ENCODE measurements at places on chromosomes 13 and 19. TPM values are rescaled to one million over a fixed set of nuclear protein-coding genes. Genes with fewer than 3 reads are reported as not detected.
A peak's percentile ranks its signal among the peaks of the same experiment; 100 is the strongest.

Gene JSRP1
- total RNA-seq = 0.51 TPM

GRCh38 chr13:74409551-74409950 is 275.3 kb upstream of the KLF12 start:
- DNase-seq = no peak

Gene ZNF442
- total RNA-seq = 2.6 TPM

GRCh38 chr19:16094360-16095070 is 17.2 kb upstream of the RAB8A start:
- DNase-seq = no peak

Gene DNASE2
- 27.2 TPM for total RNA-seq

DNA sequence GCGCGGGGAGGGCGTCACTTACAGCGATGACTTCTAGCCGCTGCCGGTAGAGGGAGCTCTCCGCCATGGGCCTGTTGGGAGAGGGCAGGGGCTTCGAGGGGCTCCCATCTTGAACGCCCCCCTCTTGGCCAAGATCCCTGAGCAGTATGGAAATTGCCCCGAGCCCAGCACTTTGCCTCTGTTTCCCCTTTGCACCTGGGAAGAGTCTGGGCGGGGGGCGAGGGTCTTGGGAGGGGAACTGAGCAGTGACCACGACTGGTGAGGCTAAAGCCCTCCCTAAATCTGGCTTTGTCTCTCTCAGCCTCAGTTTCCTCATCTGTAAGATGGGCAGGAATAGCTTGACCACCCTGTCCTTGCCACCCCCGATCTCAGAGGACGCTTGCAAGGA is 2.8 kb downstream of the PALM3 start:
- no peak for DNase-seq

GRCh38 chr19:31882709-31883108 is 462.7 kb upstream of the ZNF507 start:
- no peak for DNase-seq

DNA sequence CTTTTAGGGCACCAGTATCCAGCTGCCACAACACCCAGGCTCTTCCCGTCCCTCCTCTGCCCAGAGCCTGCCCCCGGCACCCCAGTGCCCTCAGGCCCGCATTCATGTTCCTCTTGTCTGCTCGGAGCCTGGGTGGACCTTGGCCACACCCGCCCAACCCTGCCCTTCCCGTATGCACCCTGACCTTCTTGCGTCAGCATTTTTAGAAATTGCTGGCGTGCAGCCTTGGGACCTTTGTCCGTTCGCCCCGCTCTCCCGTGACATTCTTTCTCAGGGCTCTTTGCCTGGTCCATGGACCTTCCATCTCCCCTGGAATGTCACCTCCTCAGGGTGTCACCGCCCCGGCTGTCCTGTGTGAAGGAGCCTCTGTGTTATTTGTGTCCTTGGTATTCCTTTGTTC is 7.6 kb downstream of the NUCB1 start:
- DNase-seq = no peak

DNA sequence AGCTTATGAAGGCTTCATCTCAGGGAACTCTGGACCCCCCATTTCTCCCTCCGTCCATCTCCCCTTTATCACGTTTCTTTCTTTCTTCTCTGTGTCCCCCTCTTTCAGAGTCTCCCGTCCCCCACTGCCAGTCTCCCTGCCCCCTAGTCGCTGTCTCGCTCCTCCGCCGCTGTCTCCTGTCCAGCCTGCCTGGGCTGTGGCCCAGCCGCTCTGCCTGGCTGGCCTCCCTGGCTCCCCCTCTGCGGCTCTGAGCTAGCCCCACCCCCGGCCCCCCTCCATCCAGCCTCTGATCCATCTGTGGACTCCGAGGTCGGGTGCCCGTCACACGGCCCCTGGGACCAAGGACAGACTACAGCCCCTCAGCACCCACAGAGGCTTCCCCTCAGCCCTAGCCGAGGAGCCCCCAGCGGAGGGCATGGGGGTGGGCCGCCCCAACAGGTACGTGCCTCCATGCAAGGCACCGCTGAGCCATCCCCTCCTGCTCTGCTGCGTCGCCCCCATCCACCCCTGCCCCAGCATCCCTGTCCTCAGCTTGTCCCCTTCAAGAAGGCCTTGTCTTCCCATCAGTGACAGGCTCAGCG is 1.1 kb upstream of the KCNJ14 start:
- DNase-seq = no peak

DNA sequence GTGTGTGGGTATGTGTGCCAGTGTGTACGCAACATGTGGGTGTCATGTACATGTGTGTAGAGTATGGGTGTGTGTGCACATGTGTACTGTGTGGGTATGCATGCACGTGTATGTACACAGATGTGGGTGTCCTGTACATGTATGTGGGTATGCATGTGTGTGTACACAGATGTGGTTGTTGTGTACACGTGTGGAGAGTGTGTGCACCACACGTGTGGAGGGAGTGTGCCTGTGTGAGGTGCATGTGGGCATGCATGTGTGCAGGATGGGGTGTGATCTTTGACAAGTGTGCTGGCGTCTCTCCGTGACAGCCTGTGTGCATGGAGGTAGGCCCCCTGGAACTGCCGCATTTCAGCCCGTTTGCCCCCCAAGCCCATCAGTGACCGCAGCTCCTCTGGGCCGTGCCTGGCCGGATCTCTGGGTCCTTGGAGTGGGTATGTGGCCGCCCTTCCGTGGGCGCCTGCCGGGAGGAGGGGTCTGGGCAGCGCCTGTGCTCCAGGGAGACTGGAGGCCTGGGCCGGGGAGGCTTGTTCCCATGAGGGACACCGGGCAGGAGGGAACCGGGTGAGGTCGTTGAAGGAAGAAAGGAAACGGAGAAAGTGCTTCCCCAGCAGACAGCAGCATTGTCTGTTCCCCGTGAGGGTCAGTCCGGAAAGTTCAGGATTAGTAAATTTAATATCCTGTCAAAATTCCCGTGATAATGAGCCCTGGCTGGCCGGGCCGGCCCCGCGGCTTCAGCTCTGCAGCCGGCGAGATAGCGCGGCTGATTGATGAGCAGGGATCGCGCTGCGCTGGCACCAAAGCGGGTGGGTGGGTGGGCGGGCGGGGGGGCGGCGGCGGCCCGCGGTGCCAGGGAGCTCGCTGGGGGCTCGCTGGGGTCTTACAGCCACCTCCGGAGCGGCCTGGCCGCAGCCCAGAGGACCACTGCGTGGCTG is 91.1 kb upstream of the SOX1 start:
- no peak for DNase-seq

DNA sequence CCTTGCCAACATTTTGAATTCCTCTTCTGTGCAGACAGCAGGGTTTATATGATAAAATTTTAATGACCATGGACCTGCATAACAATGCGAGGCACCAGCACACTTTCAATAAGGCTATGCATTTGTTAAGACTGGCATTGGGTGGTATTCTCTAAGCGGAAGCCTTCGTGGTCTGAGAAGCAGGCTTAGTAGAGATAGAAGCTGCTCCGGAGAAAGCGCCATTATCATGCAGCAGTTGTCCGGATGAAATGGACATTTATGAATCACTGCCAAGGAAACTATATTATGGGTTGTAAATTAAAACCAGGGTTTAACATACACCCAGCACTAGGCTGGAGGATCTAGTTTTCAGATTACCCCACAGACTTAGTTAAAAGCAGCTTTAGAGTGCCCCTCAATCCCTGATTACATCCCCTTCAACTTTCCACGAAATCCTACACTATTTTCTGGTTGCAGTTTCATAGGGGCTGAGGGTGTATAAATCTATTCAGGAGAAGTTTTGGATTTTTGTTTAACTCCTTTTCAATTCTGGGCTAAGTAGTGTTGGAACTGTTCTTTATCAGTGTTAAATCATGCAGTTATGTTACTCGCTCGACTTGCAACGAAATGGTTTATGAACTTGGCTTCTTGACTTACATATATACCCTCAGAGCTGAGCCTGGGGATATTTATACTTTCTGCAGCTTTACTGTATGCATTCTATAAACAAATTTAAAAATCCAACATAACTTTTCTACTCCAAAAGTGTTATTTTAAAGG is 193.3 kb downstream of the PCDH9 start:
- DNase-seq = no peak

DNA sequence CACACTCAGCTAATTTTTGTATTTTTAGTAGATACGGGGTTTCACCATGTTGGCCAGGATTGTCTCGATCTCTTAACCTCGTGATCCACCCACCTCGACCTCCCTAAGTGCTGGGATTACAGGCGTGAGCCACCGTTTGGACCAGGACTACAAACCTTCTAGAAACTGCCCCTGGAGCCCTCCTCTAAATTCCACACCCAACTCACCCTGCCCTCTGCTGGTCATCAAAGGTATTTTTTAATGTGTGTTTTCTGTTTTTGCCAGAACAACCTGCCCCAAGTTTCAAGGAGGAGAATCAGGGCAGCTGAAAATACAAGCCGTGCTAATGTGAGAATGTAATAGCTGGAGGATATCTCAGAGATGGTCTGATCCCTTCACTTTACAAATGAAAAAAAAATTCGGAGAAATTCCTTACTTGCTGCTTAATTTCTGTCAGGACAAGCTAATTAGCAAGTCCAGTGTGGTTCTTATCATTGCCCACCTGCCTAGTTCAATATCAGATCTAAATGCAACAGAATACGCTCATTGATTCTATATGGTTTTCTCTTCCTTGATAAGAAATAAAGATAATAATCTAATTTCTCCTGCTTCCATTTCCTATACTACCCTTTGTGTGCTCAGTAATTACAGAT is 4.1 kb downstream of the ATP8A2 start:
- DNase-seq = peak; percentile 27

DNA sequence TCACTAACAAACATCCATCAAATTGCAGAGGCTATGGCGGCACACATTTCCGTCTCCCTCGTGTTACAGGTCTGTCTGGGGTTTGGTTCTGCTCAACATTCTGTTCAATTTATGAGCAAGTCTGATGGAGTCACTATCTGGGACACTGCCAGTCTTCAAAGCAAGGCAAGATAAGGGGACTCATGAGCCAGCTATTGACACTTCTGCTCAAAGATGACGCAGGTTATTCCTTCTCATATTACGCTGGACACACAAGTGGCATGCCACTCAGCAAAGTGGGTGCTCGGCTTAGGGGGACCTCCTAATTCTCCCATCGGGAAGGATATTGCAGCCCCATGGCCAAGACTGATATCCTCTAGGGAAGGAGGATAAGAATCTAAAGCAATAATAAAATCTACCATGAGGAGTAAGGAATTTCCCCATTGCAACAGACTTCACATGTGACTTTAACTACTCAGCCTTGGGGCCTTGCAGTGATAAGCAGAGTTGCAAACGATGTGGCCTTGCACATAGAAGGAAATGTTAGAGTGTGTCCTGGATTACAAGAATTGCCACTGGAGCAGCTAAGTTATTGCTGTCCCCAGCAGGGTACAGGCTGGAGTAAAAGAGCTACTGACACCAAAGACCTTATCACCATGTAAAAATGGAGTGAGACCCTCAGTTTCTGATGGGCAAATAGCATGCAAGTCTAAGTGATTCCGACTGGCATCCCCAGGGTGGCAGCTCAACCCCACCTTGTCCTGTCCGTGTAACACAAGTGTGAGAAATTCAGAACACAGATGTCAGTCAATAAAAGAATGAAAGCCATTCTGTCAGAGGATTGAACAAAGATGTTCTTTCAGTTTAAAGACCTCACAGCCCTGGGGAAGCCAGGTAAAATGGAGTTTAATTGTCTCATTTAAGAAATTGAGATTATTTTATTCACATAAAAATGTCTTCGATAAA is 306.1 kb downstream of the IRS2 start:
- DNase-seq = peak; percentile 18

Gene PDE4A
- 20.5 TPM for total RNA-seq

Gene KEAP1
- 69.8 TPM for total RNA-seq

Gene SLITRK1
- 22.0 TPM for total RNA-seq

DNA sequence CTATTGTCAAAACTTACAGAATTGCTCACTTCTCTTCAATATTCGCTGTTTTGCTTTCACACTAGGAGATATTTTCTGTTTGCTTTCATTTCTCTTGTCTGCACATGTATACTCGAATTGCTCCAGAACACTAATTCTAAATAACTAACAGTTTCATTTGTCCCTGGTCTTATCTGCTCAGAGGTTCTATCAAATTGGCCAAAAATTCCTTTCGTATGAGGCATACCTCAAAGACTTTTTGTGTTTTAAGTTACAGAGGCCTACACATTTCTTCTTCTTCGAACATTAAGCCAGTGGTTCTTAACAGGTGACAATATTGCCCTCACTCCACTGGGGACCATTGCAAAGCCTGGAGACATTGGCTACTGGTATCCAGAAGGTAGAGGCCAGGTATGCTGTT is 1314.6 kb downstream of the EFNB2 start:
- no peak for DNase-seq

DNA sequence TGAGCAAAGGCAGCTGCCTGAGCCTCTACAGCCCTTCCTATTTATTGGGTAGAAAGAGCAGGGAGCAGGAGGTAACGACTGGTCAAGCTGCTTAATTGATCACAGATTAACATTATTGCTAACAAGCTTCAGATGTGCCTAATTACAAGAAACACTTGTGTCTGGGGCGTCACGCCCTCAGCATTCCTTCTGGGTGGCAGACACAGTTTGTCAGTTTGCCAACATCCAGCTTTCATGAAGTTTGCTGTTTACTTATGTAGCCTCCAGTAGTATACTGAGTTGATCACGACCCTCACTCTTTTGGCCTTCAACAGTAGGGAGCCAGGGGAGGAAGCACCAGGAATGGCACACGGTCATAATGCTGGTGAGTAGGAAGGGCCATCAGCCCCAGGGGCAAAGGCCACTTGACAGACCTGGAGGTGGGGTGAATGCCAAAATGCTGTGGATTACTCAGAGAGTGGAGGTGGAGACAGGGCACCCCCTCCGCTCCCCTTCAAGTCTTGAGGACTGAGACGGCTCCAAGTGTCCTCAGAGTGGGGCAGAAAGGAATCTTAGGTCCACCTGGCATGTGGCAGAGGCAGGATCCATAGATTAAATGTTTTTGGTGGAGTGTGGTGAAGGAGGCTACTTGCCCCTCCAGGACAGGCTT is 34.9 kb upstream of the PSPC1 start:
- no peak for DNase-seq

- no peak for DNase-seq
Observed at GRCh38 chr13:91523116-91523515, 124.7 kb downstream of the GPC5 start.

- no peak for DNase-seq
Observed at GRCh38 chr13:46386392-46387063, 524 bp downstream of the RUBCNL start.

- DNase-seq = no peak
Observed at GRCh38 chr13:108980237-108980636, 350.8 kb downstream of the MYO16 start.

Measured in HFFc6 (cell line).